Erythroblast (primary cell): ENCODE measurements at places on chromosomes 7 and 10.
A peak's percentile ranks its signal among the peaks of the same experiment; 100 is the strongest.

GRCh38 chr7:103951311-103951710 lies 38.1 kb downstream of the RELN start:
- DNase-seq = no peak

DNA sequence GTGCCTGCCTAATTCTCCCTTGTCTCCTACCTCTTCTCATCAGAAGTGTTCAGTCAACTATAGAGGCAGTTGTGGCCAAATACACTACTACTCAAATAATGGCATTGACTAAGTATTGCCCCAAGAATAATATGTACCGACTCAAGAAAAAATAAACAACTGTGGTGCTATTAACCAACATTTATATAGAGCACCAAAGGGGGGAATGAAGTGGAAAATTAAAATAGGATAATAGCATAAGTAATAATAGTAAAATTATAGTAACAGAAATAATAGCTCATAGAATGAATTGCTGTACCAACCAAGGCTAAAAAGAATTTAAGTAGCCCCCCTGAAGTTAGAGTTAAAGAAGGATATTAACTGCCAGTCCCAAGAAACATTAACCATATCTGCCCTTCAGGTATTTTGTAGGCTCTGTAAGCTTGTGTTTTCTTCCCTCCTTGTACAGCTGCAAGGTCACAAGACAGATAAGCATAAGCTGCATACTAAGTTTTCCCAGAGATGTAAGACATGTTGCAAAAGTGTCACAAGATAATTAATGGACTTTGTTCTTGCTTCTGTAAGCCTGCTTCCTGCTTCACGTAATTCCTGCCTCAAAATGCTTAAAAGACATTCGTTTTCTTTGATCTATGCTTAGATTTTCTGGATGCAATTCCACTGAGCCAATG lies 10.9 kb upstream of the CYREN start:
- DNase-seq = peak; percentile 43

DNA sequence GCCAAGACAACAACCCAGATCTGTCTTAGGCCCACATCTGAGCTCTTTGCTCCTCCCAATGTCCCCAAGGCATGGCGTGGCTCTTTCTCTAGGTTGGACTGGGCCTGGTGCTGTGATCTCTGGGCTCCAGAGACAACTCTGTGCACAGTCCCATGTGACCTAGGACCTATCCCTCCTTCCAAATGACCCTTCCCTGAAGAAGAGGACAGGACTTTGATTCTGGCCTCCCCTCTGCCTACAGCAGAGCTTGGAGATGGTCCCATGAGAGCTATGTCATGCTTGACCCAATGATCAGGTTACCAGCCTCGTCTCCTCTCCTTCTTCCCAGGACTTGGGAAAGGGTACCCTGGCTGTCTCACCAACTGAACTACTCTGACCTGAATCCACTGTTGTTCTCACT lies 296.3 kb upstream of the GALNT17 start:
- no peak for DNase-seq

GRCh38 chr7:88480271-88480670 lies 173.6 kb upstream of the STEAP4 start:
- DNase-seq = no peak

- no peak for DNase-seq
Observed at GRCh38 chr10:128884496-128885072, 582.5 kb upstream of the MGMT start.

DNA sequence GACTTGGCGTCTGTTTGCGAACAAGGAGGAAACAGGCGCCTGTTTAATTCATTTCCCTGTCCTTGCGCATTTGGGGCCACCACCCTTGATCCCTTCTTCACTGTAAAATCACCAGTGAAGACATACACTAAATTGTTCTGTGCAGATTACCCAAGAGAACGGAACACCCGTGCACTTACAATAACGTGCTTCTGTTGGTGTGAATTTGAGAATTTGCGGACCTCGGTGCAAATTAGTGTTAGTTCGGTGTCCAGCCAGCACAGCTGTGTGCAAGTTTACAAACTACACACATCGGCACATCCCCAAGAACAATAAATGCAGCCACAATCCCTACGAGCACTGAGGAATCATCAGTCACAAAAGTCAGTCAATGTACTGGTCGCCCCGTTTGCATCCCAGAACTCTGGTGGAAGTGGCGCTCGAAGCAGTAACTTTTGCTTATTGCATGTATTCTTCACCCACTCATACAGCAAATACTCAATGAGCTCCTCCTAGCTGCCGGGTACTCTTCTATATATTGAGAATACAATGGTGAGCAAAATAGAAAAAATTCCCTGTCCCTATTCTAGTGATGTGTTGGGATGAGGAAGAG lies 786 bp upstream of the CNOT4 start:
- DNase-seq = peak; percentile 63

DNA sequence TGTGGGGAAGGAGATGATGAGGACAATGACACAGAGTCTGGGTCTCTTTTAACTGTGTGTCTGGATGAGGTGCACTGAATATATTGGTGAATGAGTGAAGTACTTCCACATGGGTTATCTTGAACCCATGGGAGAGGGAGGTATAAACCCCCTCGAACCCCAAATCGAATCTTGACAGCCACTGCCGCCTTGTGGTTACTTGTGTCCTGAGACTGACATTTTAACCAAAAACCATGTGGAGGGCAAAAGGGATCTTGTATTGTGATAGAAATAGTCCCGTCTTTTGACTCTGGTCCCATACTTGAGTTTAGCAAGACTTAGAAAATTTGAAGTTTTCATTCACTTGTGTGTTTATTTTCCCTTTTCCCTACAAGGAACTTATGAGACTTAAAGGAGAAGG lies 283.3 kb downstream of the PHTF2 start:
- no peak for DNase-seq

DNA sequence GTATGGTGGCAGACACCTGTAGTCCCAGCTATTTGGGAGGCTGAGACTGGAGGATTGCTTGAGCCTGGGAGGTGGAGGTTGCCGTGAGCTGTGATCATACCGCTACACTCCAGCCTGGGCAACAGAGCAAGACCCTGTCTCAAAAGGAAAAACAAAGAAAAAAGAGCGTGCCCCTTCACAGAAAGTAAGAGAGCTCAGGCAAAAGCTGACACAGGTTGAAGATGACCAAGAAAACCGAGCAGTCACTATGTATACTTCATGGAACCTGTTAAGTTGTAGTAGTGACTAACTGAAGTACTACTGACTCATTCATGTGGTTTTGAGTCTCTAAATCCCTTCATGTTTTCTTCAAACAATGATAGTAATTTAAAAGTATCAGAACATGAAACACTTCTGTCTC lies 1.2 kb upstream of the PRRT4 start:
- DNase-seq = no peak

DNA sequence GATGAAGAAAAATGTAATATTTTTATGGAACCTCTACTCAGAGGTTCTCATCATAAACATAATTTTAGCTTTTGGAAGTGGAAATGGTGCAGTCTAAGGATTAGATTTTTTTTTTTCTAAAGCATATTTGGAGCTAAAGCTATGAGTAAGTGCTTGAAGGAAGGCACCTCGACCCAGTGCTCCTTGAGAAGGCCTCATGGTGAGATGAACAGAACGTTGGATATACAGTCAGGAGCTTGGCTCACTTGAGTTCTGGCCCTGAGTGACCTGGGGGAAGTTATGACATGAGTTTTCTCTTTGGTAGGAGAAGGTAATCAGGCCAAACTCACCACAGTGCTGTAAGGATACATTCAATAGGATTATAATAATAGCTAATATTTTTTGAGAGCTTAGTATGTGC lies 163.3 kb downstream of the JCAD start:
- DNase-seq = no peak

DNA sequence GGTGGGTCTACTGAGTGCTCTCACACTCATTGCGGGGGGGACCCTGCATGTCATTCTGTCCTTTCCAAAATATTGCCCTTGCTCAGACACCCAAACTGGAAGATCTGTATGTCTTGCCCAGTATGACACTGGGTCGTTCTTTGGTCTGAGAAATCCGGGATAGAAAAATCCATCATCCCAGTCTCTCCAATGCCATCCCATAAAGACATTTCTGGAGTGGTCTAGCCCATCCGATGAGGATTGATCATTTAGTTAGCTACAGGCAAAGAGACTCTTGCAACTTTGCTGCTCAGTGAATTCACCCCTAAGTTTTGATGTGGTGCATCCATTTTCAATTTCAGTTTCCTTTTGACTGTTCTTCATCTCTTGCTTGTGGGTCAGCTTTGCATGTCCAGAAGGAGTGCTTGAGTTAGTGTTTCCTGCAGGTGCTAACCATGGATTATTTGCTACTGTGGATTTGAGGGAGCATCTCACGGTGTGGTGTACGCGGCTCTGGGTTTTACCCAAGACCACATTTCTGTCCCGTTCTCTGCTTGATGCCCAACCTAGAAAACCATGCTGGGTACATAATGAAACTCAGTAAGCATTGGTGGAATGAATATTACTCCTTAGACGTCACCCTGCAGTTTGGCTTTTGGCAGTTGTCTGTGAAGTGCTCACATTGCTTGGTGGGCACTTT lies 247.0 kb upstream of the MKI67 start:
- no peak for DNase-seq
